Astrocyte (in vitro differentiated cells and primary cell): ENCODE measurements at places on chromosomes 6 and 20. TPM values are rescaled to one million over a fixed set of nuclear protein-coding genes. Genes with fewer than 3 reads are reported as not detected.

The FNDC1 gene
- 6.3 and 8.6 TPM in 2 replicates for total RNA-seq

The CDSN gene
- total RNA-seq: 0.22 and 0.27 TPM in 2 replicates

The ADAM33 gene
- total RNA-seq: 2.3 and 3.0 TPM in 2 replicates

The AGPAT4 gene
- 27.2 and 27.9 TPM in 2 replicates for total RNA-seq

The HDGFL1 gene
- not detected in 2 replicates for total RNA-seq

The KCNG1 gene
- total RNA-seq: 45.5 and 45.9 TPM in 2 replicates

The MAS1L gene
- not detected in 2 replicates for total RNA-seq

- H3K36me3 ChIP-seq: no peaks in the 10 kb centered on the region
- no peak overlapping the region for H3K27ac ChIP-seq
- H3K27me3 ChIP-seq: no peaks in the 10 kb centered on the region
- no peak overlapping the region for H3K4me3 ChIP-seq
- peaks cover 22% of the 10 kb centered on the region for H3K4me1 ChIP-seq
Observed at GRCh38 chr6:82143041-82143481, 104.5 kb downstream of the IBTK start.

GRCh38 chr6:44635486-44635885 is 248.0 kb downstream of the CDC5L start:
- no peaks in the 10 kb centered on the region for H3K27me3 ChIP-seq
- no peak overlapping the region for H3K27ac ChIP-seq
- no peak for DNase-seq
- H3K36me3 ChIP-seq: no peaks in the 10 kb centered on the region

DNA sequence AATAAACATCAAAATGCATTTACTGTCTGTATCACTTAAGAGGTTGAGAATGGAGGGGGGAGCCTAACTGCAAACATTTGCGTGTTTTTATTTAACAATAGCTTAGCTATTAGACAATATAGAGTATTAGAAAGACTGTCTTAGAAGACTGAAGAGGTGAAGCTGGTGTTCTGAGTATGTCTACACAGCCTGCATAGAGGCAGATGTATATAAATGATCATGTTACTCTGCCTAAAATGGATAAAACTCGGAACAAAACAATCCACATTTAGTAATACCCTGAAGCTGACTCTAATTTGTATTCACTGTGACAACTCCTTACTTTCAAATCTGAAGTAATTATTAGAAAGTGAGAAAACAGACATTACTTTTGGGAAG is 181.9 kb downstream of the GMPR start:
- peaks cover 13% of the 10 kb centered on the region for H3K4me1 ChIP-seq
- no peaks in the 10 kb centered on the region for H3K36me3 ChIP-seq
- no peak for DNase-seq
- H3K27ac ChIP-seq: no peak overlapping the region

DNA sequence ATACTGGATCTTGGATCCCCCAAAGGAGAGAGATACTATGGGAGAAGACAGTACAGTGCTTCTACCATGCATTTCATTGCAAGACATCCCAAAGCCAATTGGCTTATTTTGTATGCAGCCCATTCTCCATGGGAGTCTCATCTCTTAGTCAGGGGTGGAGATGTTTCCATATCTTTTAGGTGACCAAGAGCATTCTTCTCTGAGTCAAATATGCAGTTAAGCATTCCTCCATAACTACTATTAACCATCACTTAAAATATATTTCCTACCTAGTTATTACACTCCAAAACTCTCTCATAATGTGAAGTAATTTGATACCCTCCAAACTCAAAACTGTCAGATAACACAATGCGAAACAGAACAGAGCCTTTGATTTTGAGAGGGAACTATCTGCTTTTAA is 542.6 kb downstream of the HDGFL1 start:
- no peaks in the 10 kb centered on the region for H3K4me1 ChIP-seq
- H3K4me3 ChIP-seq: no peak overlapping the region
- DNase-seq: peak; percentile 71
- no peaks in the 10 kb centered on the region for H3K36me3 ChIP-seq
- H3K27me3 ChIP-seq: no peaks in the 10 kb centered on the region

GRCh38 chr6:106422534-106422933 is 62.0 kb downstream of the CRYBG1 start:
- no peak overlapping the region for H3K27ac ChIP-seq
- no peaks in the 10 kb centered on the region for H3K27me3 ChIP-seq
- H3K4me3 ChIP-seq: no peak overlapping the region
- H3K36me3 ChIP-seq: no peaks in the 10 kb centered on the region
- DNase-seq: no peak

GRCh38 chr20:23399568-23400241 is 21.6 kb downstream of the NAPB start:
- no peak overlapping the region for H3K4me3 ChIP-seq
- H3K27me3 ChIP-seq: no peaks in the 10 kb centered on the region
- peak overlapping the region; percentile 23 for H3K27ac ChIP-seq
- H3K4me1 ChIP-seq: peaks cover 10% of the 10 kb centered on the region
- H3K36me3 ChIP-seq: peaks cover 5% of the 10 kb centered on the region

- no peaks in the 10 kb centered on the region for H3K27me3 ChIP-seq
- H3K4me3 ChIP-seq: no peak overlapping the region
- H3K4me1 ChIP-seq: no peaks in the 10 kb centered on the region
Observed at GRCh38 chr20:24590178-24590982, 121.0 kb downstream of the SYNDIG1 start.

DNA sequence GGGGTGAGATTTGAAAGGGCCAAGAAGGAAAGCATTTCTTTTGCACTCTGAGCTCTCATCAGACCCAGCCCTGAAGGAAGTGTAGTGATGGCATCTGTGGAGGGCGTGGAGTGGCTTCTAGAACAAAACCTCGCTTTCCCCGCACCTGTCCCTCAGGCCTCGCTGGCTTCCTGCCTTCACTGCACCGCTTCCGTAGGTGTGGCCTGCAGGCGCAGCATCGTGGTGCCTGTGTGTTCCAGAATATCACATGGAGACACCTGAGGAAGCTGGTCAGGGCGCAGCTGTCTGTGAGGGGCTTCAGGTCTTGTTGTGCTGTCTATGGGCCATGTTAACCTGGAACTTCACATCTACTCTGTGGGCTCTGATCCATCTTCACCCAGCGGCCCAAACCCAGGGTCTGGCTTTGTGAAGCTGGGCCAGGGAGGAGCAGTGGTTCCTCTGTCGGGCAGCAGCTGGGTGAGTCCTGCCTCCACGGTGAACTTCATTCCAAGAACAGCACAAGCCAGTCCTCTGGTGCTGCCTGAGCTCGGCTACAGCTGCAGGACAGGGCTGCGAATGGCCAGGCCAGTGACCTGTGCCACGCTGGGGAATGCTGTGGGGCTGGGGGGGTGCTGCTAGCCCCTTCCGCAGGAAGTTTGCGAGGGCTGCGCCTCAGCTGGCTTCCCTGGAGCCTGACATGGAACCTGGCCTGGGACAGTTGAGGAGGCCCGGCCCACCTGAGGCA is 40.9 kb downstream of the DSTN start:
- H3K27ac ChIP-seq: peak overlapping the region; percentile 4
- H3K36me3 ChIP-seq: peaks cover 35% of the 10 kb centered on the region
- no peak overlapping the region for H3K4me3 ChIP-seq
- no peak for DNase-seq

DNA sequence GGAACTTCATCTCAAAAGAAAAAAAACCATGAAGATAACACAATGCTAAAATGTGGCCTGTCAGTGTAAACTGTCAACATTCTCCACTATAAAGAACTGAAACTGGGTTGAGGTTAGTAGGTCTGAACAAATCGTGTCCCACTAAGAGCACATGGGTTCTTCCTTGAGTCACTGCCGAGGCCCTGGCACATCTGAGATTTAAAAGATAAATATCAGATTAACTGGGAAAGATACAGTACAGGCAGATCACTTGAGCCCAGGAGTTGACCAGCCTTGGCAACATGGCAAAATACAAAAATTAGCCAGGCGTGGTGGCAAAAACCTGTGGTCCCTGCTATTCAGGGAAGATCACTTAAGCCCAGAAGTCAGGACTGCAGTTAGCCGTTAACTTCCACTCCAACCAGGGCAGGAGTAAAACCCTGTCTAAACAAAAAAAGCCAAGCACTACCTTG is 5.6 kb downstream of the EEF1A1 start:
- DNase-seq: no peak
- H3K4me1 ChIP-seq: peaks cover 6% of the 10 kb centered on the region
- H3K36me3 ChIP-seq: peaks cover 42% of the 10 kb centered on the region
- H3K27ac ChIP-seq: peak overlapping the region; percentile 1
- H3K4me3 ChIP-seq: no peak overlapping the region

DNA sequence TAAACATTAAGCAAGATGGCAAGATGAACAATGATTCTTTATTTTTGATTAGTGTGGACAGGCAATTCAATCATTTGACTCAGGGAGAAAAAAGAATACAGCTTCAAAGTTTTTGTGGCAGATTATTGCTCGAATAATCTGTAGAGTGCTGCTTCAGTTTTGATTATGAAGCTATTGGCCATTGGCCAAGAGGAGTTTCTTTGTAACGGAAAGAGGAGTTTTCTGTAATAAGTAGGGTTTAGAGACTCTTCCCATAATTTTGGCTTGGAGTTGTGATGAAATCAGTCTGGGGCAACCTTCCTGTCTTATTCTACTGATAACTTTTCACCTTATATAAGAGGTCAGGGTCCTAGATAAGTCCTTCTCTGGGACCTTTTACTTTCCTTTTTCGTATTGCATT is 256.7 kb upstream of the RAB32 start:
- H3K36me3 ChIP-seq: no peaks in the 10 kb centered on the region
- no peak overlapping the region for H3K4me3 ChIP-seq
- no peak for DNase-seq
- no peak overlapping the region for H3K27ac ChIP-seq
- H3K27me3 ChIP-seq: no peaks in the 10 kb centered on the region

DNA sequence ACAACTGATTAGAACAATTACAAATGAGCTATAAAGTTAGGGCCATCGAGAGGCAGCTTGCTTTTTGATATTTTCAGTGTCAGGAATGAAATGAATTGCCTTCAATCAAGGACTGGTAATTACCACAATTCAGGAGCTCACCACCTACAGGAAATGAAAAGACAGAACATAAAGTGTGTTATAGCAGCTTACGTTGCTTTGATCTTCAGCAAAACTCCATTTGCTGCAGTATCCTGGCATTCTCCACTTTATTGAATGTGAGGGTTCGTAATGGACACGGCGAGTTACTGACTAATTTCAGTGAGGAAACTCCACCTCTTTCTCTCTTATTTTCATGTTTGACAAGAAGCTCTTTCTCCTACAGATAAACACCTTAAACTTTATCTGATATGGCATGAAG is 440.0 kb upstream of the HSF2 start:
- no peak for DNase-seq
- no peaks in the 10 kb centered on the region for H3K4me1 ChIP-seq
- H3K27ac ChIP-seq: no peak overlapping the region

DNA sequence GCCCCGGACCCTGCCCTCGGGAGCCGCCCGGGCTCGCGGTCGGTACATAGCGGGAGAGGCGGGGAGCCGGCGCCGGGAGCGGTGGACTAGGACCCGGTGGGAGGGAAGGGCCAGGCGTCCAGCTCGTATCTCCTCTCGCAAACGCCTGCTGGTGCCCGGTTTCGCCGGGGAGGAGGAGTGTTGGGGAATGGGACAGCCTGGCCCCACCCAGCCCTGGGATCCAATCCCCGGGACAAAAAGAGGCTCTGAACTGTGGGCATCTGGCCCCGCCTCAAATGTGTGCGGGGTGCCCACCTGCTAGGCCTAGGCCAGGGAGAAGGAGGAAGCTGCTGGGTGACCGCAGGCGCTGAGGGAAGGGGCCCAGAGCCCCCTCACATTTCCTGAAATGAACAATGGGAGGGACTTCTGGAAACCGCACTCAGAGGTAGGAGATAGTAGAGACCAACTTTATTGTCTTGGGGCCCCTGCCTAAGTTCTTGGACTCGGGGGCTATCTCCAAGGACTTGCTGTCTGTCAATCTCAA is at the start of gene KCNK17:
Gene KCNK17, minus strand, starts transcription at position 147 of the 523 bp plus-strand sequence. Its CDS starts 99 bp downstream, at position 48.
- no peak within 1 kb of the TSS for H3K4me3 ChIP-seq
- DNase-seq: no peak
- H3K27ac ChIP-seq: no peak within 1 kb of the TSS
- no peaks in the 10 kb centered on the region for H3K36me3 ChIP-seq
- H3K27me3 ChIP-seq: peaks cover 25% of the 10 kb centered on the region

- H3K36me3 ChIP-seq: no peaks in the 10 kb centered on the region
- peaks cover 14% of the 10 kb centered on the region for H3K4me1 ChIP-seq
- H3K27me3 ChIP-seq: peaks cover 70% of the 10 kb centered on the region
- peak overlapping the region; percentile 62 for H3K4me3 ChIP-seq
- no peak for DNase-seq
- H3K27ac ChIP-seq: no peak overlapping the region
Observed at GRCh38 chr20:56629464-56630085, 469 bp downstream of the TFAP2C start.

DNA sequence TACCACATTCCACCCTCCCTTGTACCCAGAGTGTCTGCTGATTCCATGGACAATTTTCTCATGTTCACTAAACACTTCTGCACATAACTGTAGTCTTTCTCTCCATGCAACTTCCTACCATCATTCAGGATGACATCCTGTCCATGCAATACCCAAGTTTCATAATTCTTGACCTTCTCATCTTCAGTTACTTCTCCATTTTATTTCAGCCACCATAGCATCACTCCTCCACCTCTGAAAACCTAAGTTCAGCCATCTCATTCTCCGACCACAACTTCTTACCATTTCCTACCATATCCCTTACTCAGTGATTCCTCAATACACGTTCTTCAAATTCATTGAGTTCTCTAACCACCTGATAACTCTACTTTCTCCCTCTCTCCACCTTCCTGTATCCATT is 216.5 kb upstream of the TENT5A start:
- no peak overlapping the region for H3K27ac ChIP-seq
- H3K4me1 ChIP-seq: no peaks in the 10 kb centered on the region
- no peak for DNase-seq
- no peak overlapping the region for H3K4me3 ChIP-seq
- no peaks in the 10 kb centered on the region for H3K27me3 ChIP-seq
- H3K36me3 ChIP-seq: no peaks in the 10 kb centered on the region

GRCh38 chr20:32282461-32282860 is 5.0 kb downstream of the KIF3B start:
- no peaks in the 10 kb centered on the region for H3K27me3 ChIP-seq
- no peak for DNase-seq
- no peak overlapping the region for H3K27ac ChIP-seq
- peaks cover 4% of the 10 kb centered on the region for H3K4me1 ChIP-seq
- no peak overlapping the region for H3K4me3 ChIP-seq
- H3K36me3 ChIP-seq: no peaks in the 10 kb centered on the region

DNA sequence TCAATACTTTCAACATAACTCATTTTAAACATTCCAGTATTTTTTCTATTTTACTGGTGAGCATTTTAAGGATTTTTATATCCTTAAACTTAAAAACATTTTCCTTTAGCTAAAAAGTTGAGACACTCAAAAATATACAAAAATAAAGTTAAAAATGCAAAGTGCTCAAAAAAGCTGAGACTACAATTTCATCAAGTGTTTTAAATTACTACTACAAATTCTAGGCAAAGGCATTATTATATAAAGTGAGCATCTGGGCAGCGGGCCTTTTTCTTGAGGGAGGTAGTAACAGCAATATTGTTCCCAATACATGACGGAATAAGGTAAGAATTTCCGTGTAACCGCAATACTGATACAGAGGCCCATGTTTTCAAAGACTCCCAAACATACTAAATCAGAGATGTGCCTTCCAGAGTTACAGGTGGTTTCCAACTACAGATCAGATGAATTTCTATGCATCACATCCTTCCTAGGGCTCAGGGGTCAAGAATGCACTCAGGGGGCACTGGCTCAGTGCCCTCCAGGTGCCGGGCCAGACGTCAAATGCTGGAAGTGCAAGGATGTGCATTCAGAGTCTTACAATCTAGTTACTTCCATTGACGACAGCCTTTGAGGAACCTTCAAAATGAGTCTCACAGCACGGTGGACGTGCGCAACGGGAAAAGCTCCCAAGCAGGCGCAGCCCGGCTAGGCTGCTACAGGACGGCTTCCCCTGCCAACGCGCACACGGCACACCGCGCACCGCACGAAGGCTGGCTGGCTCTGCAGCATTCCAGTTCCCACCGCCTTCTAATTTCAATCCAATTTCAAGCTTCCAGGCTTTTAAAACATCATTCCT is 1.7 kb downstream of the PHF10 start:
- no peaks in the 10 kb centered on the region for H3K36me3 ChIP-seq
- peak overlapping the region; percentile 86 for H3K4me3 ChIP-seq
- no peaks in the 10 kb centered on the region for H3K27me3 ChIP-seq
- peaks cover 31% of the 10 kb centered on the region for H3K4me1 ChIP-seq
- peak; percentile 85 for DNase-seq
